ENCODE measurements at places on chromosomes 6 and 20. TPM values are rescaled to one million over a fixed set of nuclear protein-coding genes. Genes with fewer than 3 reads are reported as not detected.

Gene PNPLA1
- not detected for total RNA-seq

Gene POLR1H
- total RNA-seq, result 34.8 TPM

Gene ASIP
- not detected for total RNA-seq

Gene SDCBP2
- 1.5 TPM for total RNA-seq

Gene LY6G6C
- total RNA-seq, result not detected

Gene CST7
- total RNA-seq, result 0.37 TPM

Gene OPRM1
- not detected for total RNA-seq

Gene FAM83C
- not detected for total RNA-seq

Data from uterine smooth muscle cell (primary cell).